ENCODE measurements at places on chromosomes 6 and 20. TPM values are rescaled to one million over a fixed set of nuclear protein-coding genes. Genes with fewer than 3 reads are reported as not detected.

DNA sequence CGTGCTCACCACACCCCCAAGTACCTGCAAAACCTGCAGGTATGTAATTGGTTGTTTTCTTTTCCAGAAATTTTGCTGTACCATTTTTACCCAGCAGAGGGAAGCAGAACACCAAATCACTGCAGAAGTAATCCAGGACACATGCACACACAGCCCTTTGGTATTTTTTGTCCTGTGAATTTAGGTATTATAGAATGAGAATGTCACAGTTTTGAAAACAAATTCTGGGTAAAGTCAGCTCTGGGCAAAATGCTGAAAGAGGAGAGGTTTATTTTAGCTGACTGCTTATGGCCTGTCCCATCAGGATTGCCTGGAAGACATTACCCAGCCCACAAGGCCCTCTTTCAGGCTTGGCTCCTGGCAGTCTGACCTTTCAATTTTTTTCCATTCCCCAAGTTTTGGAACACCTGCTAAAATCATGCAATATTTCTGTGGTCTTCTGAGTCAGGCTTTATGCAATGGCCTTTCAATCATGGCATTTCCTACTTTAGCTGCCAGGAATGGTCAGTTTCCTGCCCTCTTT, 3.5 kb upstream of the EFHC1 start:
- DNase-seq: peak; percentile 59

- DNase-seq: no peak
Observed at GRCh38 chr6:35278708-35279107, 18.9 kb upstream of the DEF6 start.

DNA sequence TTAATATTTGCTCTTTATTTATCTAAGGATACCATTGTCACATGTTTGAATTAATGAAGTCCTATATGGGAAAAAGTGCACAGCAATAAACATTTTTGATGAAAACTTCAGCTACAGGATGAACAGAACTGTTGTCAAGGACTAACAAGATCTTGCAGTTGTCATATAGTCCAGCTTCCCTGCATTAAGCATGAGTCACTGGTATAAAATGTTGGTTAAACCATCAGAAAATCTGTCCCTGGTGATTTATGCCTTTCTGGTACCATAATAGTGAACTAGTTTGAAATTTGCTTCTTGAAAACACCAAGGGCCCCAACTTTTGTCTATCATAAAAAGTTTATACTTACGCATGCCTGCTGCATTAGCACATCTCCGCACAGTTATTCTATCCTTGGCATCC, 60.4 kb upstream of the RSPO3 start:
- no peak for DNase-seq

Gene DEFB124
- not detected for total RNA-seq

All from Daoy (cell line).